HT-29 (cell line): ENCODE measurements at places on chromosomes 11 and 22.

DNA sequence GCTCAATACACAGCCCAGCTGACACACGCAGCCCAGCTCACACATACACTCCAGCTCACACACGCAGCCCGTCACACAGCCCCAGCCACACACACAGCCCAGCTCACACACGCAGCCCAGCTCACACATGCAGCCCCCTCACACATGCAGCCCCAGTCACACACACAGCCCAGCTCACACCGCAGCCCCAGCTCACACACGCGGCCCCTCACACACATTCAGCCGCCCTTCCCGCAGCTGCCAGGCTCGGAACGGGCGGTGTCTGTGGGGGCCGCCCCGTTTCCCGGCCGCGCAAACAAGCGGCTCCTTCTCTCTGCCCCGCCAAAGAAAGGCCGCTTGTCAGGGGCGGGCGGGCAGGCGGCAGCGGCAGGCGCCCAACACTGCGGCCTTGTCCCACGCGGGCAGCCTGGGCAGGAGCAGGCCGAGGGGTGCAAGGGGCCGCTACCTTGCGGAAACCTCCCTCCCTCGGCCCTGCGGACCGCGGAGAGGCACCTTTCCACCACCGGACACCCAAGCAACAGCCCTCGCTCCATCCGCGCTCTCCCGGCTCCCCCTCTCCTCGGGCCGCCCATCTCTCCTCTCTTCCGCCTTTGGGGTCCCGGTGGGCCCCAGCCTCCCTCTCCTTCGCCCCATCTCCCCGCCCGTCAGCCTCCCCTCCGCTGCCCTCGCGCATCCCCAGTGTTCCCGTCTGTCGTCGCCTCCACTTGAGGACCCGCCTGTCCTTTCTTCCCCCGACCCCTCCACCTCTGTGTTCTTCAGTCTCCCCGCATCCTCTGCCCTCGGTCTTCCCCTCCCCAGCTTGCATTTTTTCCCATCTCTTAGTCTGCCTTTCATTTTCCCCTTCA, 2.2 kb downstream of the PHLDB1 start:
- DNase-seq, result no peak

GRCh38 chr11:113245216-113245615, 69.2 kb upstream of the TTC12 start:
- no peak for DNase-seq

GRCh38 chr11:47062736-47063135, 113.9 kb downstream of the ARFGAP2 start:
- DNase-seq, result no peak

DNA sequence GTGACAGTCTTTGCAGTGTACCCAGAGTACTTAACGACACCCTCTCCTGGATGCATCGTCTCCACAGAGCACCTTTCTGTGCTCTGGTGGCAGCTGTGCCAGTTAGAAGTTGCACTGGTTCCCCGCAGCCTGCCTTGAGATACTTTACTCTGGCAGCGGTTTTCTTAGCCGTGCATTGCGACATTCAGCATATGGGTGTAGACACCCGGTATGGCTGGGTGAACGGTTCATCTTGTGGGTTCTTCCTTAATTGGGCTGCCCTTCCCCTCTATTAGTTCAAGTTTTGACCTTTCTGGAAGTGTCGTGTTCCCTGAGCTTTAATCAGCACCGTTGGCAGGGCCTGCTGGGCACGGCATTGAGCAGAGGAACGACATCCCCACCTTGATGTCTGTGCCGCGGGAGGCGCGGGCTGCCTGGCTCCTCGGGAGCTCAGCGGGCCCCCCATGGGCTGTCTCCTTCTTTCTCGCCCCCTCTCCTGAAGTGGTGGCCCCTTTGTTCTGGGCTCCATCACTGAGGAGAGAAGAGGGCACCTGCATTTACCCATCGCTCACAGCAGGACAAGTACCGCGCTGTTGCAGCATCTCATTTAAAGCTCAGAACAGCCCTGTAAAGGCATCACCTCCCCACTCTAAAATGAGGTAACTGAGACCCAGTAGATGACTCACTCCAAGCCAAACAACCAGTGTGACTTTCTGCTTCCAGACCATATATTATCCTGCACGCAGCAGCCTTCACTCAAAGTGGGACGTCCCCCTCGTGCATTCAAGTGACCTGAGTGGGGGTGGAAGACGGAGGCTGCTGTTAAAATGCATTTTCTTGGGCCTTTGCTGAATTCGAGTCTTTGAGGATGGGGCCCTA, 13.3 kb downstream of the FAM83F start:
- DNase-seq, result no peak

- DNase-seq, result no peak
Measured at GRCh38 chr11:57469268-57469667, 8.9 kb downstream of the RTN4RL2 start.

DNA sequence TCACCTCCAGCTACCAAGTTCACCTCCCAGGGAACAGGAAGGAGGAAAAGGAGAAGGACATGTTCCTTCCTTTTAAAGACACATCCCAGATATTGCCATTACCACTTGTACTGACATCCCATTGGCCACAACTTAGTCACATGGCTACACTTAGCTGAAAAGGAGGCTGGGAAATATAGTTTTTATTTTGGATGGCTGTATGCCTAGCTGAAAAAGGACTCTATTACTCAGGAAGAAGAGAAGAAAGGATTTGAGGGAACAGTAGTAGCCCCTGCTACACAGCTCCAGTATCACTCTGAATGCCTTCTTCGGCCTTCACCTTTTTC, 2.1 kb upstream of the APOA5 start:
- DNase-seq, result peak; percentile 50

- peak; percentile 35 for DNase-seq
Measured at GRCh38 chr11:22130462-22131053, 62.3 kb upstream of the ANO5 start.

- DNase-seq, result no peak
Measured at GRCh38 chr11:4467811-4468606, 14.4 kb upstream of the OR52K1 start.

- DNase-seq, result no peak
Measured at GRCh38 chr11:94111660-94112059, 17.0 kb upstream of the PANX1 start.

DNA sequence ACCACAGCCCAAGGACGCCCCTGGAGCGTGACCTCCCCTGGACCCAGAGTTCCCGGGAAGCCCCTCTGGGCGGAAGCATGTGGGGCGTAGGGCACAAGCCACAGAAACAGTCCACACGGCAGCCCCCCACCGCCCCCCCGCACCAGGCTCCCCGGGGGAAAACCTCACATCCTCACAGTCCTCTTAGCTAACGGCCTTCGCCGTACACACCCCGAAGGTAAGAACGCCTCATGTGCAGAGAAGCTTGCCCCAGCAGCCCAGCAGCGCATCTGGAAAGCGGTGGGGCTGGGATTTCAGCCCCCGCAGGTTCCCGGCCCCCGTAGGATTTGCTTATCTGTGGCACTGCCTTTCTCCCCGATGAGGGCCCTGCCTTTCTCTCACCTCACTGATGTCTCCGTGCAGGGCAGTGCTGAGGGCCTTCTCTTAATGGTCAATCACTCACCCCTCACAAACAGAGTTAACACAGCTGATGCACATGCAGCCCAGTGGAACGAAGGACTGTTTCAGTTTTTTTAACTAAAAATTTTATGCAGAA, 309.2 kb downstream of the BRD1 start:
- DNase-seq, result no peak

- DNase-seq, result no peak
Measured at GRCh38 chr22:28977060-28977459, 84.6 kb downstream of the C22orf31 start.

DNA sequence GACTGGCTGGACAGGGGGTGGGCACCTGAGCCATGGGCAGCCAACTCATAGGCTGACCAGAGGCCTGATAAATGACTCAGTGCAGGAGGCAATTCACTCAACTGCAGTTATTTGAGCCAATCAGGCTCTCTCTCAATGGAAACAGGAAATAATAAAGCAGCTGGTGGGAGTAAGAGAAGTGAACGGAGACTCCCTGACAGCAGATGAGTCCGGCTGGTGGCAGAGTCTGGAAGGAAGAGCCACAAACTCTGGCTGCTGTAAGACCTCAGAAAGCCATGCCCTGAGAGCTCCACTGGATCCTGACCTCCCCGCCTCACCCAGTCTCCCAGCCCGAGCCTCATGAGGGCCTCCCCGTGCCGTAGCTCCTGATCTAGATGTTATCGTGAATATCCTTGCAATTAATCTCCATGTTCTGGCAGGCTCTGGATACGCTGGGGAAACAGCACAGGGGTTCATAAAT, 69.8 kb downstream of the TRIM29 start:
- no peak for DNase-seq

- no peak for DNase-seq
Measured at GRCh38 chr22:49353235-49353634, 474.4 kb downstream of the BRD1 start.

DNA sequence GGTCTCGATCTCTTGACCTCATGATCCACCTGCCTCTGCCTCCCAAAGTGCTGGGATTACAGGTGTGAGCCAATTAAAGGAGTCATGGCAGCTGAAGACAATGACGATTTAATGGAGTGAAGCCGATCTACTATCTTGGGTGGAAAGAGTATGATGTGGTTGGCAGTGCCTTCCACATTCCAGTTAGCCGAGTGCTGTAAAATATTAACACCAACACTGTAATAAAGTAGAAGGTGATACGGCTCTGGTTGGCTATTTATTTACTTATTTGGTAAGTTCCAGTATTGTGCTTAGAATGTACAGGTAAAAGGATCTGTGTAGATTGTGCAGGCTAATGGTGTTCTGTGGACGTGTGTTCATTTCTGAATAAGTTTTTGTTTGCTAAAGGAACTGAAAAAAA, 149.6 kb upstream of the MTMR2 start:
- peak; percentile 79 for DNase-seq

- DNase-seq, result no peak
Measured at GRCh38 chr11:4092026-4092425, 2.6 kb upstream of the RRM1 start.

DNA sequence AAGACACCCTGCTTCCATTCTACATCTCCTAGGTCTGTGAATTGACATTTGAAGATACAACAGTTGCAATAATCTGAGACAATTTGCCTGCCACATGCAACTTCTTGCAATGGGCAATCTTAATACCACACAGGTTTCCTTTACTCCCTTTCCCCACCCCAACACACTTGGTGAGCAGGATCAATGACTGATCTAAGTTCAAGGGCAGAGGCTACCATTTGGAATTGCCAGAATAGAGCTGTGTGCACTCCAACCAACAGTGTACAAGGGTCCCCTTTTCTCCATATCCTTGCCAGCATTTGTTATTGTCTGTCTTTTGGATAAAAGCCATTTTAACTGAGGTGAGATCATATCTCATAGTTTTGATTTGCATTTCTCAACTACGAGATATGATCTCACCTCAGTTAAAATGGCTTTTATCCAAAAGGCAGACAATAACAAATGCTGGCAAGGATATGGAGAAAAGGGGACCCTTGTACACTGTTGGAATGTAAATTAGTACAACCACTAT, 2.9 kb upstream of the NNMT start:
- DNase-seq, result peak; percentile 30

- DNase-seq, result peak; percentile 90
Measured at GRCh38 chr11:96486890-96487611, 97.2 kb downstream of the JRKL start.

- DNase-seq, result no peak
Measured at GRCh38 chr22:50056214-50056972, 1.7 kb downstream of the TTLL8 start.

DNA sequence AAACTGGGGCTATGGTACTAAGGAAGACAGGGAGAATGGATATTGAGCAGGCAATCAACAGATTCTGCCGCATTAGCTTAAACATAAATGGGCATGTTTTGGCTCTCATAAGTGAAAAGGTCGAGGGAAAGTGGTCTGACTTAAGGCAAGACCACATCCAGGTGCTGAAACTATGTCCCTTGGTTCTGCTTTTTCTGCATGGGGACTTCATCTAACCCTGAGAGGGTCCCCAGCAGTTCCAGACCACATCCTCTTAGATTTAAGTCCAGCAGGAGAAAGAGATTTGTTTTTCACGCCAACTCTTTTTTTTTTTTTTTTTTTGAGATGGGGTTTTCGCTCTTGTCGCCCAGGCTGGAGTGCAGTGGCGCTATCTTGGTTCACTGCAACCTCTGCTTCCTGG, 5.5 kb downstream of the RPS6KA4 start:
- DNase-seq, result no peak

DNA sequence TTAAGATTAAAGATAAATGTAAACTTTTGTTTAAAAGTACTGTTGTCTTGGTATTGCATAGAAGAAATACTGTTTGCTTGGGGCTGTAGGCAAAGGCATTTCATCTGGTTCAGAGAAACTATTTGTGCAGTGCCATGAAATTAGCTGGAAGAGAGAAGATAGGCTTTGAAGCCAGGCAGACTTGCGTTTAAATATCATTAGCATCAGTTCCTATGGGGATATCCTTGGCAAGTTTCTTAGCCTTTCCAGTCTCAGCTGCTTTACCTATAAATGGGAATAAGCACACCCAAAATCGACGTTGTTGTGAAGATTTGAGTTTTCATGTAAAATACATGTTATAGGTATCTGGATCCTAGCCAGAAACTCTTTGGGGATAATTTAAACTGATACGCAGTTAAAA, 133.9 kb downstream of the FBXO7 start:
- DNase-seq, result no peak

DNA sequence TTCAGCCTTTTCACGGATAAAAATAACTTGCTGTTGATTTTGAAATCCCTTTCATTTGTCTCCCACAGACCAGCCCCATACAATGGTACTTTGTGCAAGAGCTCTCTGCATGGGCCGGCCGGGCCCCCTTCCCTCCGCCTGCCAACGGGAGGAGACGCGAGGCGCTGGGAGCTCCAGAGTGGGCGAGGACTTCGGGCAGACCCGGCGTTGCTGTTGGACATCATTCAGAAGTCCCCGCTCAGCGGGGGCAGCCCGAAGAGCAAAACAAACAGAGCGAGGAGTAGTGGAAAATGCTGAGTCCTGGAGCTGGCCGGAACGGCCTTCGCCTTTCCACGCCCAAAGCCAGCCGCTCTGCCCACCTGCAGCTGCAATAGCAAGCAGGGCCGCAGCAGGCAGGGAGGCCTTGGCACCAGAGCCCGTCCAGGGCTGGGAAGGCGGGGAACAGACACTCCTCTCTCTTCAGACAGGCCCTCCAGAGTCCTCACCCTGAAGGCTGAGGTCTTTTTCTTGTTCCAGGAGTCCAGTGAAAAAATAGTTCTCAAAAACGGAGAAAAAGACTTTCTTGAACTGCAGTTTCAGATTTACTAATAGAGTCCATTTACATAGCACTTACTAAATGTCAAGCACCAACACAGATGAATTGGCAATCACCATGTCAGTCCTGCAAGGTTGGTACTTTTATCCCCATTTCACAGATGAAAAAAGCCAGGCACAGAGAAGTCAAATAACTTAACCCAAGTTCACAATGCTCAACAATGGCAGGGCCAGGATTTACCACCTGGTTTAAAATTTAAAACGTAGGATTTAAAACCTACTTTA, 135.5 kb downstream of the ETS1 start:
- peak; percentile 72 for DNase-seq

GRCh38 chr11:112941104-112941503, 20.1 kb upstream of the NCAM1 start:
- no peak for DNase-seq
